ENCODE measurements at places on chromosomes 5 and 9. TPM values are rescaled to one million over a fixed set of nuclear protein-coding genes. Genes with fewer than 3 reads are reported as not detected.

Gene TMEM171
- total RNA-seq, result not detected

Gene HTR1A
- not detected for total RNA-seq

Gene TMEM141
- 71.5 TPM for total RNA-seq

Gene PTGES
- total RNA-seq, result 0.10 TPM

DNA sequence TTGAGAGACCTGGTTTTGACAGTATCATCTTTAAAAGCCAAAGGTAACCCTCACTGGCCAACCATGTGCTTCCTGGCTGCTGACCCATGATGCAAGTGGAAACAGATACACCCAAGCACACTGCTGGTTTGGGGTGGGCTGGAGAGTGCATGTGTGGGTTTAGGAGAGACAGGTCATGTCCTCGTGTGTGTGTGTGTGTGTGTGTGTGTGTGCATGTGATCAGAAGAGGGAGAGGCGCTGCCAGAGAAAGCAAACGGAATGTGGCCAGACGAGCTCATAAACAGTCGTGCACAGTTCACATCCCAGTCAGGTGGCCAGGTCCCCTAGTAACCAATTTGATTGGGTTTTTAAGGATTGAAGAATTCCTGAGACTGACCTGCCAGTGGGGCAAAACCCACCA is 112.8 kb upstream of the ICE1 start:
- DNase-seq, result no peak

DNA sequence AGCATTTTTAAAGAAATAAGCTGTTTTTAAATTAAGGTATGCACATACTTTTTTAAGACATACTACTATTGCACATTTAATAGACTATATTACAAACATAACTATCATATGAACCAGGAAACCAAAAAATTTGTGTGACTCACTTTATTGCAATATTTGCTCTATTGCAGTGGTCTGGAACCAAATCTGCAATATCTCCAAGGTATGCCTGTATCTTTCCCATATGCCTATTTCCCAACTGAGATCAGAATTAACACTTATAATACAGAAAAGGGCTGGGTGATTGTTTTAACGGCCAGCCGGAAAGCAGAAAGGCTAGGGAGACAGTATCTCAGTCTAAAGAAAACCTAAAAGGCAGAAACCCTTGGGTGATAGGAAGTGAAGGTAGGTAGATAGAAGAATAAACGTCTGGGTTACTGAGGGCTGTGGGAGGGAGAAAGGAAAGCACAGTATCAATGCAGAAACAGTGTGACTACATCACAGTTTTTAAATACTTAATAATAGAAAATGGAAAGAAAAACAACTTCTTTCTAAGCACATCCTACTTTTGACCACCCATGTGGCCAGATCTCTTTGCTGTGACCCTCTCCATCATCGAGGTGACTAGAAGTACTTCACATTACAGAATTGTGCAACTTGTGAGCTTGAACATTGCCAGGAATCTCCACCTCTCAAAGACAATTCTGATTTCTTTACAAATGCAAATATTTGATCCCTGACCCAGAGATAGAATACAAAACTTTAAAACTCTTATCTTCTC is 126.4 kb downstream of the LPAR1 start:
- DNase-seq, result no peak

DNA sequence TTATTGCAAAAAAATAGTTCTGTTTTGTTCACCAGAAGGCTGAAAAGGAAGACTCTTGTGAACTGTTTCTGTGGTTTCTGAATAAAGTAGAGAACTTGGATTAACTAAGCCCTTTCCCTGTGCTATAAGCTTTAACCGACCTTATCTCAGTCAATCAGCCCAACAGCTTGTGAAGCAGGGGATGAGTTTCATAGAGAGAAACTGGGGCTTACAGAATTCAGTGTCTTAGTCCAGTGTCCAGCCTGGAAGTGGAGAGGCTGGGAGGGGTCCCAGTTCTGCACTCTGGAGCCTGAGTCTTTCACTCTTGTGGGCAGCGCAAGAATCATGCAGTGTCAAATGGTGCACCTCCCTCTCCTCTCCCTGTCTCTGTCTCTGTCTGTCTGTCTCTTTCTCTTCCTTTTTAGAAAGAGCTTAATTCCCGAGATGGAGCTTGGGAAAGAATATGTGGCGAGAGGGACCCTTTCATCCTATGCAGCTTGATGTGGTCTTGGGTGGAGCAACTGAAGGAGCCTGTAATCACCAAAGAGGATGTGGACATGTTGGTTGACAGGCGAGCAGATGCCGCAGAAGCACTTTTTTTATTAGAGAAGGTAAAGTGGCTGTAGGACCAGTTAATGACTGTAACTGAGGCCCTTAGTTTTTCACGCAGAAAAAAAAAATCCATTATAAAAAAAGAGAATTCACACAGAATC is 17.0 kb downstream of the PTPDC1 start:
- DNase-seq, result no peak

DNA sequence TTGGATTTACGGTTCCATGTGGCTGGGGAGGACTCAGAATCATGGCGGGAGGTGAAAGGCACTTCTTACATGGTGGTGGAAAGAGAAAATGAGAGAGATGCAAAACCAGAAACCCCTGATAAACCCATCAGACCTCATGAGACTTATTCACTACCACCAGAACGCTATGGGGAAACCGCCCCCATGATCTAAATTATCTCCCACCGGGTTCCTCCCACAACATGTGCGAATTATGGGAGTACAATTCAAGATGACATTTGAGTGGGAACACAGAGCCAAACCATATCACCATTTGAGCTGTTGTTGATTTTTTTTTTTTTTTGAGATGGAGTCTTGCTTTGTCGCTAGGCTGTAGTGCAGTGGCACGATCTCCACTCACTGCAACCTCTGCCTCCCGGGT is 16.5 kb downstream of the DAB2IP start:
- no peak for DNase-seq

GRCh38 chr5:50553560-50553984 is 112.5 kb upstream of the EMB start:
- DNase-seq, result peak; percentile 9

- no peak for DNase-seq
Measured at GRCh38 chr9:75376680-75377254, 288.5 kb downstream of the OSTF1 start.

GRCh38 chr5:73525606-73526203 is 27.5 kb downstream of the BTF3 start:
- DNase-seq, result no peak
